ENCODE measurements at places on chromosomes 5 and 9. TPM values are rescaled to one million over a fixed set of nuclear protein-coding genes. Genes with fewer than 3 reads are reported as not detected.

The BSPRY gene
- polyA plus RNA-seq: 6.1 TPM

The PIP5KL1 gene
- 1.2 TPM for polyA plus RNA-seq

The HSD17B3 gene
- 8.4 TPM for polyA plus RNA-seq

The PPP1R26 gene
- 4.1 TPM for polyA plus RNA-seq

The WNT8A gene
- 0.09 TPM for polyA plus RNA-seq

Data from thymus (tissue), 14 donors.